ENCODE measurements at places on chromosomes 4 and X.
A peak's percentile ranks its signal among the peaks of the same experiment; 100 is the strongest.

GRCh38 chr4:40367451-40367850 is 32.3 kb downstream of the CHRNA9 start:
- no peak for DNase-seq

DNA sequence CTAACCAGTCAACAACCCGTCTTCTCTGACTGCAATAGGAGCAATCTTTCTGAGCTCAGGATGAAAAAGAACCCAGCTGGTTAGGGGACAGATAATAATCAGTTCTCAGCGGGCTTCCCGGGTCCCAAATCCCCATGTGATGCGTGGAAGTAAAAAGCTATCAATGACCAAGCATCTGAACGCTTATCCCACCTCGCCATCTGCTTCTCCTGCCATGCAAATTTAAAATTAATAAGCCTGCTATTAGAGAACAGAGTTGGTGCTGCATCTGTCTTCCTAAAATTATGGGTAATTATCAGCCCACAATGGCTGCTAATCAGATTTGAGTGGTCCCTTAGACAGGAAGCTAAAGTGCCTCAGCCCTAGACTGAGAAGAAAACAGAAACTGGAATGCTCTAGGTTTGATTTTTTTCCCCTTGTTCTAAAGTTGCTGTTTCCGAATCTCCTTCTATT is 37.5 kb downstream of the AFAP1 start:
- no peak for DNase-seq

GRCh38 chr4:125624951-125625350 is 310.2 kb downstream of the FAT4 start:
- no peak for DNase-seq

- no peak for DNase-seq
Measured at GRCh38 chr4:37949636-37950426, 10.4 kb upstream of the PTTG2 start.

DNA sequence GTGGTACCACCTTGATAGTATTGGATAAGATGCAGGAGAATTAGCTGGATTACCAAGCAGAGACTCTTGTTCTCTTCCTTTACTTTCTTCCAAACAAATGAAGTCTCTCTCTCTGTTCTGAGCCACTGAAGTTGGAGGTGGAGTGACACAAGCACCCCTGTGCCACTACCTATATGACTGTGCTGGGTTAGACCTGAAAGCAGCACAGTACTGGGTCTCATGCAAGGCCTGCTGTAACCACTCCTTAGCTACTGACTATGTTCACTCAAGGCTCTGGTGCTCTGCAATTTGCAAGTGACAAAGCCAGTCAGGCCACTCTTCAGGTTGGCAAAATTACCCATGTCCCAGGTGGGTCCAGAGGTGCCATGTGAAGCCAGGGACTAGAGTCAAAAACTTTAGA is 389.6 kb upstream of the MAOA start:
- DNase-seq = no peak

DNA sequence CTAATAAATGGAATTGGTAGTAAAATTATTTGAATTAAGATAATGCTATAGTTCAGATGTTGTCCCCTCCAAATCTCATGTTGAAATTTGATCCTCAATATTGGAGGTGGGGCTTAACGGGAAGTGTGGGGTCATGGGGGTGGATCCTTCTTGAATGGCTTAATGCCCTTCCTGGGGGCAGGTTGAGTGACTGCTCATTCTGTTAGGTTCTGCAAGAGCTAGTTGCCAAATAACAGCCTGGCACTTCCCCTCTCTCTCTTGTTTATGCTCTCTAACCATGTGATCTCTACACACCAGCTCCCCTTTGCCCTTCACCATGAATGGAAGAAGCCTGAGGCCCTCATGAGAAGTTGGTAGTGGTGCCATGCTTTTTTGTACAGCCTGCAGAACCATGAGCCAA is 724.8 kb upstream of the FTHL17 start:
- DNase-seq = no peak

- no peak for DNase-seq
Measured at GRCh38 chr4:138716559-138717335, 298.8 kb upstream of the NOCT start.

DNA sequence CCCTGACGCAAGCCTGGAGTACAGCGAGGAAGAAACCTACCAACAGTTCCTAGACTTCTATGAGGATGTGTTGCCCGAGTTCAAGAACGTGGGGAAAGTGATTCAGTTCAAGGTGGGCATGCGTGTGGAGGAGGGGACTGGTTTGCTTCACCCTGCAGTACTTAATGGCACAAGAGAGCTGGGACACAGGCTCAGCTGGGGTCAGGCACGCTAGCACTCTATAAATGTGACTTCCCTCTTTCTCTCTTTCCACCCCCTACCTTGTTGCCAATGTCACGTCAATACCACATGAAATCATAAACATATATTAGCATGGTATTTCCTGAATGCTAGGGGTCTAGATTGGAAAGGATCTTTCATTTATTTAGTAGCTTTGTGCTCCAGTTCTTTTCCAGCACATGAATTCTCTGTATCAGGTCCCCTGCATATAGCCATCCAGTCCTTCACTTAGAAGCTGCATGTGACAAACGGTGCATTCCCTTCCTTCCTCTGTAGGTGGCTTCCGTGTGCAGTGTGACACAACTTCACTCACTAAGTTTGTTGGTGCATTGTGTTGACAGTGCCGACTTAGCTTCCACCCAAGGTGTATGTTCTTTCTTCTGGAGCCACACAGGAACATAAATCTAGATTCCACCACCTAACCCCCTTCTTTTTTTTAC is 25.6 kb downstream of the ZRSR2 start:
- DNase-seq = no peak

DNA sequence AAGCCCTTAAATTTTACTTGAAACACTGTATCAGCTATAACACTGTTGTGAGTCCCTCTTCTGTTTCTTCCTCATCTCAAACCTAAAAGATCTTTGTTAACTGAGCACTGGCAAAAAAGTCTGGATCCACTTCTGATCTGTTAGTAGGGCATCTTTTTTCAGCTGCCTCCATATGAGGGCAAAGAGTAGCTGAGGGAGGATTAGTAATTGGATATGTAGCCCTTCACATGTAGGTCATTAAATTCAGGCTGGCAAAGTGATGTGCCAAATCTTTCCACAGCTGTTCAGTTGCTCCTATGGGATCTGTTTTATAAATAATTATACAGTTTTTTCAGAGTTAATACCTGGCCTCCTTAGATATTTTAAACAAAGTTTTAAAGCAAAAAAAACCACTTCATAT is 1.1 kb upstream of the TRMT10A start:
- no peak for DNase-seq

DNA sequence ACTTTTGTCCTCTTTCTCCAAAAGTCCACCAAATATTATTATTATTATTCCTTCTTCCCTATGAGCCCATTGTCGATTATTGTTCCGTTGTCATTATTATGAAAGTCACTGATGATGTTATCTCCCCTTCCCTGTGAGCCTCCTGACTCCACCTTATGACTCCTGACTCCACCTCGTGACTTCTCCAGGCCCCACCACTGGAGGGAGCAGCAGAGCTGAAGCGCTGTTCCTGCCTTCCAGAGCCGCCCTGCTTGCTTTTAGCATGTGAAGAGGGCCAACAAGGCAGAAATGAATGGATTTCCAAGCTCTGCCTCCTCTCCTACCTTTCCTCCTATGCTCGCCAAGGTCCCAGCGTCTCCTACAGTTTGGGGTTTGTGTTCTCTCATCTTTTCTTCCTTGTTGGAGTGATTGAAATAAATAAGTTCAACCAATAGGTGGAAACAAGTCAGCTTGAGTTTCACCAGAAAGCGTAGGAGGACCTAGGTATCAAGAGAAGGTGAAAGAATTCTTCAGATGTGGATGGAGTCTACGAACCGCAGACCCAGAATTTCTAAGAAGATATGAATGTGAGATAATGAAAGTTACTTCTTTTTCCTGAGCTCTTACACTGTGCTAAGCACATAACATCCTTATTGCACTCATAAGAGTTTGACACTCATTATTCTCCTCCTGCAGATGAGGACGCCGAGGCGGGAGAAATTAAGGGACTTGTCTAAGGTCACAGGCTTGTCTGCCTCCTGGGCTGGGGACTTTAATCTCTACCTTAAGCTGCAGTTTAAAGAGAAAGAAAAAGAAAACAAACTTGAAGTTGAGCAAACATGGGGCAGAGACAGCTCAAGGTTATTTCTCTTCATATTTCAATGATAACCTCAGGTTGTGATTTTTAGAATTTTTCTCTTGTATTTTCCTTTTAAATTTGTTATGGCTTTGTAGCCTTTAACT is 26.1 kb downstream of the IGSF1 start:
- DNase-seq = no peak

DNA sequence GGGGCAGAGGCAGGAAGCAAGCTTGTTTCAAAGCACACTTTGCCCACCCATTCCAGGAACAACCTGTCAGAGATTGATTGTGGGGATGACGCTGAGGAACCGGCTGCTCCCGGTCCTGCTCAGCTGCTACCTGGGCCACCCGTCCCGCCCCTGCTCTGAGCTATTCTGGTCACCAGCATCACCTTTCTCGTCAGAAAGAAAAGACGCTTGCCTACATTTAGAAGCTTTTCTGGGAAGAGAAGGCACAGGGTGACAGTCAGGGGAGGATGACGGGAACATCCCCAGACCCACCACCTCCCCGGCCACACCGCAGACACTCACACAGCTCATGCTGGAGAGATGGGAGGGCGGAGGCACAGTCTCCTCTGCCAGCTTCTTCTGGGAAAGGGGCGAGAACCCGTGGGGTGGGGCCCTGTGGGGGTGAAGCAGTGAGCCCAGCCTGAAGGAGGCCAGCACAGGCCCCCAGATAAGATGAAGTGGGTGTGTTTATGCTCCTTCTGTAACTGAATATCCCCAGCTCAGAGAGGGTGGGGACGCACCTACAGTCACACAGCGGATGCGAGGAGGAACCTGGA is 81.8 kb downstream of the CPZ start:
- DNase-seq = no peak

DNA sequence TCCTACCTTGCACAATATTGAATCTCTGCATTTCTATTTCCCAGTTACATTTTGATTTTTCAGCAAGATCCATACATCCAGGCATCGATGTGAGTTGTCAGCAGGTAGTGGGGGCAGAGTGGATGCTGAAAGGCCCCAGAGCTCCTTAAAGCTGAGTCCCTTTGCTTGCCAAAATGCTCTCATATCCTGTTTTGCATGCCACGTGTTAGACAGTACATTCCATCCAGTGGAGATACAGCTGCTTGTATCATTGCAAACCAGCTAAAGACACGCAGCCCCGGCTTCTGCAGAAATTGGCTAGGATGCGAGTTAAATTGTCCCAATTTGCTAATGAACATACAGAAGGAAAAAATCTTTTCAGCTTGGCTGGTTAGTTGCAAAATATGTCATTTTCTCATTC is 179.6 kb upstream of the MXRA5 start:
- DNase-seq = no peak

DNA sequence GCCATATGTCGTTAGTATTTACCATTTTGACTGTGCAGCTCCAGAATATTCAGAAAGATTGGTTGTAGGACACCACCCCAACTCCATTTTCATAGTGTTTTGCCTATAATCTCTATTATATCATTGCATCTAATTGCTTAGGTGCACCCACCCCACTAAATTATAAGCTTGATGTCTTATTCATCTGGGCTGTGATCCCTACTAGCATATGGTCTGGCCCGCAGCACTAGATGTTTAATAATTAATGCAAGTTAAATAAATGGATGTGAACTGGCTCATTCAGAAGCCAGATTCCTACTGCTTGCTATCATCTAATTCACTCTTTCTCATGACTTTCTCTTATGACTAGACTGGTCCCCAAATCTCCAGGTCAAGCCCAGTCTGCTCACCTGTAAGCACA is 143.5 kb downstream of the RELL1 start:
- no peak for DNase-seq

GRCh38 chr4:168724243-168724642 is 227.4 kb downstream of the PALLD start:
- DNase-seq = no peak

DNA sequence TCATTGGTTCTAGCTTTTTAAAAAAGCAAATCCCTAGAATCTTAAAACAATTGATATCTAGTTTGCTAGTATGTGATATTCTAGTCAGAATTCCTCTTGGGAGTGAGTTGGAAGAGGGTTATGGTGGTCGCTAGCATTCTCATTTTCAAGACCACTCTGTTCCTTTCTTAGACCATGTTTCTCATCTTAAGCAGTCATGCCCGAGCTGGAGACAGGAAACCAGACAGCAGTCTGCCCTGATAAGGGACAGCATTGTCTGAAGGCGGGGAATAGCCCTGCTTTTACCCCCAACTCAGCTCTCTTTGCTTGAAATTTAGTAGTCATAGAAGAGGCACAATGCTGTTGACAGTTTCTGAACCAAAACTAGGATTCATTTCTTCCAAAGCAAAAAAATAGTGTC is 5.2 kb downstream of the KLF3 start:
- DNase-seq = no peak

DNA sequence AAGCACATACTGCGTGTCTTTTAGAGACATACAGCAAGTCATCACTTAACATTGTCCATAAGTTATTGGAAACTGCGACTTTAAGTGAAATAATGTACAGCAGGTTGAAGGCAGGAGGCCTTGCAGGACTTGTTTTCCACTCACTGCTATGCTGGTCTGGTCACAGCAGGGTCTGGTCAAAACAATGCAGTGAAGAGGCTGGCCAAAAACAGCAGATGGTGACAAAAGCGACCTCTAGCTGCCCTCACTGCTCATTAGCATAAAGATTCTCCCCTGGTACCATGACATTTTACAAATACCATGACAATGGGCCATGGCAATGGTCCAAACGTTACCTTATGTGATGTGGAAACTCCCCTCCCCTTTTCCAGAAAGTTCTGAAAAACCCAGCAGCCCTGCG is 1283.6 kb downstream of the FSTL5 start:
- DNase-seq = no peak

- no peak for DNase-seq
Measured at GRCh38 chr4:177308125-177308524, 1.5 kb upstream of the NEIL3 start.

- peak; percentile 97 for DNase-seq
Measured at GRCh38 chr4:183444214-183445096, at the start of gene CDKN2AIP. TSS of gene CDKN2AIP (plus strand) at chr4:183444636. CDS start at chr4:183444798, 162 bp downstream.

- peak; percentile 77 for DNase-seq
Measured at GRCh38 chr4:24912252-24913118, at the start of gene CCDC149. TSS of gene CCDC149 (minus strand) at chr4:24913042. CDS start at chr4:24912864, 178 bp downstream.

DNA sequence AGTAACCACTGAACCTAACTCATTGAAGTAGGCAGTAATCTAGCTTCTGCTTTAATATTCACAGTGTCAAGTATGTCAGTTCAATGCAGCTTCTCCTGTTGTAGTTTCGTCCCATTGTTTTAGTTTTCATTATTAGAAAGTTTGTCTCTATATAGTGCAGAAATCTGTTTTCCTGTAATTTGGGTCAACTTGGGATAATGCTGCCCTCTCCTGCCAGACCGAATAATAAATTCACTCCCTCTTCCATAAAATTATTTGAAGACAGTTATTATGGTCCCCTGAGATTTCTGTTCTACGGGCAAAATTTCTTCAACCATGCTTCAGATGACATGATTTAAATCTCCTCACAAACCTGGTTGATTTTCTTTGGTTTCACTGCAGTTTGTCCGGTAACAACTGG is 4.6 kb upstream of the LUZP4 start:
- no peak for DNase-seq

DNA sequence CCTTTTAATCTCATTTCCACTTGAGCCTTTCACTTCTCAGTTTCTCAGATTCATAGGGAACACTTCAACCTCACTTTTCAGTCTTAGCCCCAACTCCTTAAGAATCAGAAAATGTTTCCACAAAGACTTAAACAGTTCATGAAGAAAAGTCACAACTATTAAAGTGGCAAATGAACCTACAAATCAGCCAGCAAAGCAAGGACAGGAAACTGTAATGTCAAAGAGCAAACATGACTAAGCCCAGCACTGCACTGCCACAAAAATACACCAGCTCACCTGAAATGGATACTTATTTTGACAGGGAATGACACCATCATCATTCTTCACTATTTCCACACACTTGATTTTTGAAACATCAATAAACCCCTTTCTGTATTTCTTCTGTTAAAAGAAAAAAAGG is 41.8 kb upstream of the TXK start:
- DNase-seq = no peak

GRCh38 chrX:22922961-22923360 is 76.8 kb upstream of the DDX53 start:
- DNase-seq = no peak

All from heart left ventricle (tissue), 16 donors.